ENCODE measurements at places on chromosomes 7 and 10. TPM values are rescaled to one million over a fixed set of nuclear protein-coding genes. Genes with fewer than 3 reads are reported as not detected.

- DNase-seq = no peak
Measured at GRCh38 chr10:15196021-15196834, 27.7 kb upstream of the NMT2 start.

GRCh38 chr10:113335592-113335991 is 217.3 kb upstream of the HABP2 start:
- no peak for DNase-seq

GRCh38 chr7:29858191-29858951 is 52.1 kb downstream of the WIPF3 start:
- no peak for DNase-seq

GRCh38 chr10:132524443-132525285 is 12.9 kb upstream of the INPP5A start:
- DNase-seq = no peak

GRCh38 chr10:12397147-12397896 is 48.0 kb downstream of the CAMK1D start:
- no peak for DNase-seq

DNA sequence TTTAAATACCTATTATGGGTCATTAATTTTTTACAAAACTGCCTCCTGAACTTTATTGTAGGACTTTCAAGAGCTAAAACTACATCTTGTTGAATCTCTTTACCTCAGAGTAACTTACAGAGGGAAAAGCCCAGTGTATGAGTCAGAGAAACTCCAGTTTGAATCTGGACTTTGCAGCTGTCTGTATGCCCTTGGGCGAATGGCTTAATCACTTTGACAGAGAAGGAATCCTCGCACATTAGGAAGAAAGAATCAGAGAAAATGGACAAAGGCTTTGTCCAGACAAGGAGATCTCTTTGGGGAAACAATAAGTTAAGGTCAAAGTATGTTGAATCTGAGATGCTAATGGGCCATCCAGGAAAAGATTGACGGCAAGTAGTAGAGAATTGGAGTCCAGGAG is 484.2 kb upstream of the CELF2 start:
- DNase-seq = no peak

Gene IL15RA
- 20.6 TPM for total RNA-seq
